Tibial nerve (tissue), 4 donors: ENCODE measurements at places on chromosomes 16 and 17.
A peak's percentile ranks its signal among the peaks of the same experiment; 100 is the strongest.

- no peak for DNase-seq
These were observed 15.0 kb upstream of the CPD start for GRCh38 chr17:30363715-30364202.

DNA sequence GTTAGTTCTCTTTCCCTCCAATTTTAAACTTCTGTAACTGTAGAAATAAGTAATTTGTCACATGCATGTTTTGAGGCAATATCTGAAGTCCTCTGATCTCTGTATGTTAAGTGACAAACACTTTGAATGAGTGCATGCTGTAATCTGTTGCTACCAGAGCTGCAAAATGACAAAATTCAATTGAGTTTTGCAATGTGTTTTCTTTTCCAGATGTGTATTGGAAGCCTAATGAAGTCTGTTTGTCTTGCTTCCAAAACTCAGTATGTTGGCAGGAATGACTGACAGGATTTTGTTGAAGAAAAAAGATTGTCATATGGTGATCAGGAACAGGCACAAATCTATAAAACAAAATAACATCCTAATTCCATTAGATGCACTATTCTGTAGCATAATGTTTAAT is 561.6 kb upstream of the CDH8 start:
- no peak for DNase-seq

DNA sequence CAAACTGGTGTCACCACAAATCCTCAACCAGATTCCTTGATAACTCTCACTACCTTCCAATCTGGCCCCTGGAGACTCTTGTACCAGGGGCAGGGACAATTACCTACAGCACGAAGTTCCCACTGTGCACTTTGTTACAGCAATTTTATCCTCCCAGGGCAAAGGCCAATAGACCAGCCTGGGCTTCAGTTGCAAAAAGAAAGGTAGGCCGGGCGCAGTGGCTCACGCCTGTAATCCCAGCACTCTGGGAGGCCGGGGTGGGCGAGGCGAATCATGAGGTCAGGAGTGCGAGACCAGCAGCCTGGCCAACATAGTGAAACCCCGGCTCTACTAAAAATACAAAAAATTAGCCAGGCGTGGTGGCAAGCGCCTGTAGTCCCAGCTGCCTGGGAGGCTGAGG is 36.9 kb downstream of the USP7 start:
- DNase-seq, result no peak

GRCh38 chr17:49527927-49528651 is 33.0 kb downstream of the NGFR start:
- no peak for DNase-seq

- DNase-seq, result no peak
These were observed 265.5 kb upstream of the CCL2 start for GRCh38 chr17:33989361-33990148.

GRCh38 chr17:63029541-63029940 is 63.5 kb downstream of the TANC2 start:
- DNase-seq, result no peak

- DNase-seq, result no peak
These were observed 279.8 kb upstream of the SALL1 start for GRCh38 chr16:51430716-51431369.

GRCh38 chr16:84730406-84731106 is 30.8 kb downstream of the USP10 start:
- DNase-seq, result no peak

- DNase-seq, result no peak
These were observed 78.0 kb downstream of the YPEL2 start for GRCh38 chr17:59409336-59410048.

- DNase-seq, result no peak
These were observed 36.1 kb downstream of the GPATCH8 start for GRCh38 chr17:44467108-44467507.

DNA sequence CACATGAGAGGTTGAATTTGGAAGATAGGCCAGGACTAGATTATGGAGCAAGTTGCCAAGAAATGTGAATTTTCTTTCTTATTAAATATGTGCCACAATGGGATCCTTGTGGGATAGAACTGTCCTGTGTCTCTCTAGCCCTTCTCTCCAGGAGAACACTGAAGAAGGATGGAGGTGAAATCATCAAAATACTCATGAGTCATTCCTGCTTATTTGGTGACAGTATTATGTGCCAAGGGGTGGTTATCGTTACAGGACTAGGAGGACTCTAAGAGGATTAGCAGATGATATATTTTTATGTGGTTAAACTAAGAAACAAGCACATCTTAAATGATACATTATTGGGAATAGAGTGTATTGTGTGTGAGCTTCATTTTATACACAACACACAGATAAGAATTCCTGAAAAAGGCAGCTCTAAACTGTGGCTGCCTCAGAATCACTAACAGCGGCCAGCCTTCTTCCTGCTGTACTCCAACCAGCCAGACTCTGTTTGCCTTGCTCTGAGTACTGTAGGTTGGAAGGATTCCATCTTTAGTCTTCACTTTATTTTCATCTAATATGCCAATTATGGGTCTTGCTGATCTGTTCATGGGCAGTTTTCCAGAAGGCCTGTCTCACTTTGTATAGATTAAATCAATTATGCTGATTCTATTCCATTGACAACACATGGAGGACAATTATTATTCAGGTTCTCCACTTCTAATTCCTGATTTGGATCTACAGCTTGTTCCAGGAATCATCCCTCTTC is 325.8 kb downstream of the ABCC12 start:
- no peak for DNase-seq

DNA sequence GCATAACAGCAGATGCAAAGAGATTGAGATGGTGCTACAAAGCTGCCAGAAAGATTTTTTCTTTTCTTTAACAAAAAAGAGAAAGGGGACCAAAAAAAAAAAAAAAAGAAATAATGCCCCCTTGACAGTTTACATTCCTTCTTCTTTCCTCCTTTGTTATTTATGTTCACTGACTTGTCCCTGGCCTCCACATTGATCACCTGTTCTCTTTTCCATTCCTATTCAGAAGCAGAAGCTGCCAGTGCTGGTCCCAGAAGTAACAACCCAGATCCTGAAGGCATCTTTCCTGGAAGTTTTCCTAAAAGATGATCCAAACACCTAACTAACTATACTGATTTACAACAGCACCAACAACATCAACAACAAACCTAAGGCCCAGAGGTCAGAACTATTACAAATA is 728.1 kb downstream of the KCNJ2 start:
- DNase-seq, result no peak

- DNase-seq, result no peak
These were observed 7.0 kb downstream of the RNF227 start for GRCh38 chr17:7909089-7909488.

DNA sequence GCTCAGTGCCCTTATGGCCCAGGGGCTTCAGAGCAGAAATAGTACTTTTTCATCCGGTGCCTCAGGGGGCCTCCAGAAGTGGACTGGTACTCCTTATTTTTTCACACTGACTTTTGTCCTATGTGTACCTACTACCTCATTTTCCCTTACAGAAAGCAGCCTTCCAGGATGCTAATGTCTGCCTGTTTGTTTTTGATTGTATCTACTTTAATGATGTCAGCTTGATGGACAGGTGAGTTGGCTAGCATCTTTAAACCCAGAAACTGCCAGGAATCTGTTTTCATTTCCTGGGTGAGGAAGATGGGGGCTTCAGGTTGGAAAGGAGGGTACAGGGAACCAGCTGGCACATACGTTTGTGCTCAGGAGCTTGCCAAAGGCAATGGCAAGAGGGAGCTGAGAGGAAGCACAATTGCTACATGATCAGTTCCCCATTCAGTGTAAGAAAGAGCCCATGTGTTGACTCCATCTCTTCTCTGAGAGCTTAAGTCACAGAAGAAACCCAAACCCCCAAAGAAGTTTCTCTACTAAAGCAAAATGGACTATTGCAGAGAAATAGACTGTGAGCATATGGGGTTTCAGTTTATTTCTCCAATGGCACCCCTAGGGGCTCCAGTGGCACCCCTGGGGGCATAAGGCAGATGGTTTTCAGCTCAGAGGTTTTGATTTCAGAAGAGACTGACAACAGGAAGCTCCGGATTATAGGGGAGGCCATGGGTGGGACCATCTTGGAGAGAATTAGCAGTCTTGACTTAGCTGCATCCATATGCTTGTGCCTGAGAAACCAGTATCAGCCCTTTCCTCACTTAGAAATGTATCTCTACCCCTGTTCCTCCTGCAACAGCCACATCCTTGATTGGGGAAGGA is 16.3 kb downstream of the LIG3 start:
- no peak for DNase-seq

- DNase-seq, result no peak
These were observed 25.8 kb downstream of the SLC38A7 start for GRCh38 chr16:58658796-58659211.

DNA sequence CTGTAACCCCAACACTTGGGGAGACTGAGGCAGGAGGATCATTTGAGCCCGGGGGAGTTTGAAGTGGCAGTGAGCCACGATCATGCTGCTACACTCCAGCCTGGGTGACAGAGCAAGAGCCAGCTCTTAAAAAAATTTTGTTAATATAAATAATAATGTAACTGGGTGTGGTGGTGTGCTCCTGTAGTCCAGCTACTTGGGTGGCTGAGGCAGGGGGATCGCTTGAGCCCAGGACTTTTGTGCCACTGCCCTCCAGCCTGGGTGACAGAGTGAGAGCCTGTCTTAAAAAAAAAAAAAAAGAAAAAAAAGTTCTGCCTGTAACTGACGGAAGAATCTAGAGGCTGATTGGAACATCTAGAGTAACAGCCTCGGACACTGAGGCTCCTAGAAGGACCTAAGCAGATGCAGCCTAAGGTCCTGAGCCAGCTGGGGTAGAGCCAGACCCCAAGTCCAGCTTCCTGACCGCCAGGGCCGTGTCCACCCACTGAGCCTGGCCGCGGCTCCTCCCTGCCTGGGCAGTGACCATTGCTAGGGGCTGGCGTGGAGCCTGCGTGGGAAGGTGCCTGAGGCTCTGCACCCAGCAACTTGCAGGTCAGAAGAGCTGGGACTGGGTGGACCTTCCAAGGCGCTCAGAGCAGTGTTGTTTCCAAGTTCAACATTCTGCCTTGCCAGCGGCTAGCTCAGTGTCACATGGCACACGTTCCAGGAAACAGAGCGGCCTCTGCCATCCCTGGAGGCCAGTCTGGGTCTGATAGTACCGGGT is 209.4 kb upstream of the CIBAR2 start:
- peak; percentile 93 for DNase-seq

GRCh38 chr17:44315760-44316731 is 7.6 kb downstream of the RUNDC3A start:
- no peak for DNase-seq

DNA sequence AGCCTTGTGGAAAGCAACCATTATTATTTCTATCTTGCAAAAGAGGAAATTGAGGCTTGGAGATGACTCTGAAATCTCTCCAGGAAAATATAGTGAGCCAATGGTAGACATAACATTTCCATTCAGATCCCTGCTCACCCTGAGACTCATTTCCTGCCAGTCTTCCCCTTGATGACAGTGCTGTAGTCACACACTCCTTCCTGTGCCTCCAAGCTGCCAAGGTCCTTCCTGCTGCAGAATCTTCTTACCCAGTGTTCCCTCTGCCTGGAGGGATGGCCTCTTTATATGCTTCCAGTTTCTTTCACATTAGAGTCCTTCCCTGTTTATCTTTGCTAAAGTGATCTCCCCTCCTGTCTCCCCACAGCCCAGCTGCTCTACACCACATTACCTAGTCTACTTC is 648.1 kb downstream of the TOX3 start:
- DNase-seq, result no peak

DNA sequence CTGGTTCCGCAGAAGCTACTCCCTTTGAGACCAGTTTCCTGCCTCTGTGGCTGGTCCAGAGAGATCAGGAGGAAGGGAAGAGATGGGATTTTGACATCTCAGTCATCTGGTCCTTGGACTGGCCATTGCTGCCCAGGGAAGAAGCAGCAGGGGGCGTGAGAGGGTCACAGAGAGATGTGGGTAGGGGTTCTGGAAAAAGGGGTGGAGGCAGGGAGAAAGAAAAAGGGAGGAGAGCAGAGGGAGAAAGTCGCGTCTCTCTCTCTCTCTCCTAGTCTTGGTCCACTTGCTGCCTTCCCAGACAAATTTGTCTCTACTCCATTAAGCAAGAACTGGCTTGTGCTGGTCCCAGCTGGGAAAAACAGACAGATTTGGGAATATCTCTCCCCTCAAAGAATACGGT is 4.4 kb downstream of the SHBG start:
- DNase-seq, result no peak

- DNase-seq, result no peak
These were observed 50.4 kb upstream of the MAP3K14 start for GRCh38 chr17:45367216-45367615.

GRCh38 chr17:17781591-17782496 is 54.9 kb downstream of the SREBF1 start:
- peak; percentile 60 for DNase-seq

GRCh38 chr17:31506517-31506916 is 115.0 kb downstream of the RAB11FIP4 start:
- DNase-seq, result no peak

GRCh38 chr16:55001931-55002330 is 71.3 kb downstream of the IRX5 start:
- DNase-seq, result no peak

GRCh38 chr16:79248351-79248750 is 352.2 kb downstream of the MAF start:
- DNase-seq, result no peak

DNA sequence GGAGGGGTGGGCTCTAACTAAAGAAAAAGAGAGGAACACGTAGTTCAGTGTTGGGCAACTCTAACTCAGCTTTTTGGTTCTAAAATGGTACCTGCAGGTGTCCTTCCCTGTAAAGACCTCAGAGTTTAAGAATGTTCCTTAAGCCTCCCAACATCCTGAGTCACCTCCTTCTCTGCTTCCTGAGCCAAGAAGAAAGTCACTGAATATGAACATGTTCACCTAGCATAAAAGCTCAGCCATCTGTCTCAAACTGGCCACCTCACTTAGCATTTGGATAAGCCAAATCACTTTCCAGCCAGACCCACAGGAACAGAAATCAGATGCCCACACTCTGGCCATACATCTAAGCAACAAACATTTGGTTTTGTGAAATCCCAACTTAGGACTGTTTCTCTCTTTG is 3.7 kb downstream of the TMEM98 start:
- DNase-seq, result no peak

- no peak for DNase-seq
These were observed 10.3 kb downstream of the NATD1 start for GRCh38 chr17:21242780-21243515.

DNA sequence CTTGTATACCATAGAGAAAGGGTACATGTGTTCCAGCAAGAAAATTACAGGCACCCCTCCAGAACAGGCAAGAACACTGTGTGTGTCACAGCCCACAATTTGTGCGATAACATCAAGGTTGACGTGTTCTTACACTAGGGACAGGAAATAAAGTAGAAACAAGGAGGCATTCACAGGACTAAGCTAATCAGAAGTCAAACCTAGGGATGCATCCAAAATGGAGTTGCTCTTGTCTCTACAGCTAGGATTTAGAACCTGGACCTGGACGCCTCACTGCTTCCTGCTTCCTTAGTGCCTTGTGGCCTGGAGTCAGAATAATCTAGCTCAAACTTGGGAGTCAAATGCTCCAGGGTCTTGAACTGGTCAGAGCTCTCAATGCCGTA is 41.3 kb downstream of the GINS3 start:
- no peak for DNase-seq

GRCh38 chr16:78684655-78685375 is 585.4 kb downstream of the WWOX start:
- DNase-seq, result peak; percentile 38

- DNase-seq, result no peak
These were observed 34.1 kb downstream of the IL21R start for GRCh38 chr16:27436065-27436464.
